ENCODE measurements at places on chromosomes 1 and 21. TPM values are rescaled to one million over a fixed set of nuclear protein-coding genes. Genes with fewer than 3 reads are reported as not detected.

KRTAP26-1 gene
- not detected for total RNA-seq

LEMD1 gene
- not detected for total RNA-seq

PEAR1 gene
- total RNA-seq, result 2.9 TPM

ANXA9 gene
- not detected for total RNA-seq

SH2D1B gene
- total RNA-seq, result 1.1 TPM

AADACL4 gene
- not detected for total RNA-seq

FLAD1 gene
- 43.7 TPM for total RNA-seq

ZNF695 gene
- 1.7 TPM for total RNA-seq

ATP1A1 gene
- 3,252 TPM for total RNA-seq

UBAP2L gene
- 90.2 TPM for total RNA-seq

KIAA0319L gene
- 84.4 TPM for total RNA-seq

IBA57 gene
- total RNA-seq, result 9.4 TPM

FAM151A gene
- total RNA-seq, result 7.8 TPM

CFHR3 gene
- total RNA-seq, result not detected

HPDL gene
- total RNA-seq, result 3.6 TPM

PTAFR gene
- total RNA-seq, result 3.7 TPM

BGLAP gene
- total RNA-seq, result 1.2 TPM

ADAMTS4 gene
- 3.3 TPM for total RNA-seq

GNB1 gene
- 326 TPM for total RNA-seq

TOR3A gene
- total RNA-seq, result 26.9 TPM

ABCA4 gene
- total RNA-seq, result not detected

IVL gene
- not detected for total RNA-seq

CR1 gene
- total RNA-seq, result 2.7 TPM

KLHDC8A gene
- total RNA-seq, result 0.59 TPM

VHLL gene
- not detected for total RNA-seq

DENND1B gene
- total RNA-seq, result 37.2 TPM

GNG12 gene
- total RNA-seq, result 146 TPM

NPHS2 gene
- total RNA-seq, result 0.20 TPM

CXADR gene
- total RNA-seq, result 79.2 TPM

LRRC38 gene
- total RNA-seq, result not detected

LRRC39 gene
- total RNA-seq, result not detected

BCL2L15 gene
- total RNA-seq, result 157 TPM

PTCH2 gene
- 0.47 TPM for total RNA-seq

INSRR gene
- not detected for total RNA-seq

AMPD1 gene
- 2.2 TPM for total RNA-seq

IGSF3 gene
- 29.8 TPM for total RNA-seq

PIGR gene
- 12,746 TPM for total RNA-seq

VSIG8 gene
- total RNA-seq, result not detected

RALGPS2 gene
- 36.3 TPM for total RNA-seq

RASSF5 gene
- 7.7 TPM for total RNA-seq

RAP1GAP gene
- 45.2 TPM for total RNA-seq

A3GALT2 gene
- total RNA-seq, result not detected

HNRNPCL2 gene
- total RNA-seq, result not detected

CHIA gene
- not detected for total RNA-seq

VWA1 gene
- total RNA-seq, result 40.1 TPM

ITLN2 gene
- not detected for total RNA-seq

PLXNA2 gene
- total RNA-seq, result 89.3 TPM

AIRE gene
- total RNA-seq, result 0.20 TPM

SELE gene
- 0.21 TPM for total RNA-seq

PPFIA4 gene
- total RNA-seq, result 1.7 TPM

UMODL1 gene
- 0.28 TPM for total RNA-seq

TARBP1 gene
- total RNA-seq, result 19.9 TPM

LCE2D gene
- total RNA-seq, result not detected

RAB3B gene
- total RNA-seq, result 3.2 TPM

All from left colon (tissue), 2 donors.